ENCODE measurements at places on chromosomes 6 and 20.

- H3K27me3 ChIP-seq = no peaks in the 10 kb centered on the region
- no peak overlapping the region for H3K4me3 ChIP-seq
- no peak overlapping the region for H3K27ac ChIP-seq
- no peak for DNase-seq
- no peaks in the 10 kb centered on the region for H3K36me3 ChIP-seq
Observed at GRCh38 chr6:104226790-104227446, 632.8 kb downstream of the HACE1 start.

- H3K27me3 ChIP-seq = peaks cover 10% of the 10 kb centered on the region
- no peak for DNase-seq
- H3K36me3 ChIP-seq = no peaks in the 10 kb centered on the region
- H3K27ac ChIP-seq = no peak overlapping the region
- no peak overlapping the region for H3K4me3 ChIP-seq
- no peaks in the 10 kb centered on the region for H3K4me1 ChIP-seq
Observed at GRCh38 chr6:34102099-34102656, 43.7 kb downstream of the GRM4 start.

DNA sequence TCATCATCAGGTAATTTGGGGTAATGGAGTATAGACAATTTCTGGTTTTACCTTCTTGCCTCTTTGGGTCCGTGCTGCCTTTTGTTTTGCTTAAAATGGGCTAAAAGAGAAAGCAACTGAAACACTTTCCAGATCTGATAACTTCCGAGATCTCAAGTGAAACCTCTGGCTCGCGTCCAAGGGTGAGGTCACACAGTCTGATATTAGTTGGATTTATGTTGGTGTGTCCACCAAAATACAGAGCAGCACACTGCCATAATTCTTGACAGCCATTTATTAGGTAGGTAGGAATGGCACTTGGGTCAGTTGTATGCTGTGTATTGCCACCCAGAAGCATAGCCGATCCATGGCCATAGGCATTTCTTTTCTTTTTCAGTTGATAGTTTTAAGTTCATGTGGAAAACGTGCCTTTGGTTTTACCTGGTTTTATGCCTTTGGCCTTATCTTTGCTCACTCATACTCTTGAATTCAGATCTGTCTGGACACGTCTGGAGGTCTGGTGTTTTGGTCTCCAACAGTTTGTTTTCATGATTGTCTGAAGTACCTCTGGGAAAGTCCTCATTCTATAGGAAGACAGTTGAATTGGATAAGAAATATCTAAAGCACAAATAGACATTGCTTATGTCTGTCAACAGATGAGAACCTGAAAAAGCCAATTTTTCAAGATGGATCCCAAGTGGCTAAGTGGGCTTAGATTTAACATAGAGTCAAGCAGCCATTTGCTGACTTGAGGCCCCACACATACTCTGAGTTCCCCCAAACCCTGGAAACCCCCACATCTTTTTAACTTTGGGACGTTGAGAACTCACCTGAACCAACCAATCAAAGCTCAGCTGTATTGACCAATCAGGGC is 320.8 kb downstream of the SOX4 start:
- H3K36me3 ChIP-seq = peaks cover 15% of the 10 kb centered on the region
- no peaks in the 10 kb centered on the region for H3K27me3 ChIP-seq
- DNase-seq = peak; percentile 27
- H3K4me3 ChIP-seq = no peak overlapping the region
- peak overlapping the region; percentile 48 for H3K27ac ChIP-seq

DNA sequence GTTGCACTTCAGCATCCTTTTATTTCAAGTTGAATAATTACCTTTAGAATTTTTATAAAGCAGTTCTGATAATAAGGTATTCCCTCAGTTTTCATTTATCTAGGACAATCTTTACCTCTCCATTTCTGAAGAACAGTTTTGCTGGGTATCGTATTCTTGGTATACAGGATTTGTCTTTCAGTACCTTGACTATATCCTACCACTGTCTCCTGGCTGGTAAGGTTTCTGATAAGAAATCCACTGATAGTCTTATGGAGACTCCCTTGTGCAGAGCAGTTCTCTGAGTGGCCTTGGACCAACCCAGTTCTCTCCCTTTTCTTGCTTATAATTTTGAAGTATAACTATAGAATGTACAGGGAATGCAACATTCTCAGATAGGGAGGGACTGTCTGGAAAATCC is 51.3 kb upstream of the SAMD3 start:
- no peaks in the 10 kb centered on the region for H3K4me1 ChIP-seq
- H3K4me3 ChIP-seq = no peak overlapping the region
- H3K36me3 ChIP-seq = no peaks in the 10 kb centered on the region

DNA sequence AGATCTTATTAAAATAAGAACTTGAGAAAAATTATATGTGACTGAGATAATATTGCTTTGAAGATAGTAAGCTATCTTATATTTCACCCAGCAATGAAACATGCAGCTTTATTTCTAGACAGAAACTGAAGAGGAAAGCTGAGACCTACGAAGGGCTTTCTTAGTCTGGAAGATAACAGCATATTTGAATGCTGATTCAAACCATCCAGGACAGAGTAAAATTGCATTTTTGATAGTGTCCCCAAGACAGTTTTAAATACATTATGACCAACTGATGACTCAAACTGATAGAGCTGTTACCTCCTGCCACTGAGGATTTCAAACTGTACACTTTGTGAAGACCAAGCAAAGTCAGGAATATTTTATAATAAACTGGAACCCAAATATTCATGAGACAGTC is 409.6 kb downstream of the GRIK2 start:
- H3K36me3 ChIP-seq = no peaks in the 10 kb centered on the region
- H3K27ac ChIP-seq = no peak overlapping the region
- no peaks in the 10 kb centered on the region for H3K4me1 ChIP-seq
- H3K27me3 ChIP-seq = no peaks in the 10 kb centered on the region

DNA sequence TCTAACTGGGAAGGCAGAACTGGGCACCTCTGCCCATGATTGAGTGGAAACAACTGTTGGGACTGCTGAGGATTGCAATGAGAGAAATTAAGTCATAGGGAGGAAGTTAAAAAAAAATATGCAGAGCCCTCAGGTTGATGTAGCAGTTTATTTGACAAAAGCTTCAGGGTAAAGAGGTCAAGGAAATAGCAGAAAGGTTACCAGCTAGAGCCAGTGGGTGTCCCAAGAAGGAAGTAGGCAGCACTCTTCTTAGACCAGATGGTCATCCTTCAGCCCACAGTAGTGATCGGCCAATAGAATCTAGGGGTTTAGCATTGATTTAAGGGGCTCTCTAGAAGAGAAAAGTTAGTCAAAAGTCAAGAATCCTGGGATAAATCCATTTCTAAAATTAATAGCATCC is 21.7 kb upstream of the WFDC10A start:
- H3K27ac ChIP-seq = no peak overlapping the region
- peaks cover 4% of the 10 kb centered on the region for H3K27me3 ChIP-seq
- H3K36me3 ChIP-seq = no peaks in the 10 kb centered on the region
- H3K4me3 ChIP-seq = no peak overlapping the region

GRCh38 chr20:61683721-61684120 is 382.0 kb downstream of the TAF4 start:
- no peaks in the 10 kb centered on the region for H3K4me1 ChIP-seq
- no peak for DNase-seq
- H3K4me3 ChIP-seq = no peak overlapping the region
- no peaks in the 10 kb centered on the region for H3K36me3 ChIP-seq
- peaks cover 5% of the 10 kb centered on the region for H3K27me3 ChIP-seq

DNA sequence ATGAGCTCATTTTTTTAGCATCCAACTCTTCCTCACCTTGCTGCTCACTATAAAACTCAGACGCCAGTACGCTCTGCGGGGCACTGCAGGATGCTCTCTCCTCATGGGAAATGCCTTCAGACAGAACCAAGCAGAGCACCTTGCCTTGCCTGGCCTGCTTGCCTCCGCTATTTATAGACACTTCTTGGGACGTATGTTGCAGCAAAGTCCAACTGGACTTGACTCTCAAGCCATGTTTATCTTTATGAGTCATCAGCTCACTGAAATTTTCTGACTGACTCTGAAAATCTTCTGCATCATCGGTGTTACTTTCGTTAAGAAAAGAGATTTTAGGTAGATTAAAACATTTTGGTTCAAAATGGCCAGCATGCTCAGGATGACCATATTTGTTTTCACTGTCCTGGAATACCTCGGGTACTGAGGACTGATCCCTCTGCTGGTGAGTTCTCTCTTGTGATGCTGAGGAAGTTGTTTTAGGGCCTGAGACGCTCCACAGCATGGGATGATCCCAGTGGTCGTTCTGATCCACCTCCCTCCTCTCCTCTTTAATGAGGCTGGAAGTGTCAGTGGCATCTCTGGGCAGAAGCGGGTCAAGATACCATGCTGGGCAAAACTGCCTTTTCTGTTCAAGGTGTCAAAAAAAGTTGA is 204.5 kb downstream of the KIF16B start:
- no peak overlapping the region for H3K4me3 ChIP-seq
- no peak for DNase-seq
- H3K27ac ChIP-seq = no peak overlapping the region
- no peaks in the 10 kb centered on the region for H3K4me1 ChIP-seq
- no peaks in the 10 kb centered on the region for H3K27me3 ChIP-seq
- H3K36me3 ChIP-seq = no peaks in the 10 kb centered on the region

GRCh38 chr20:57437672-57438330 is 46.6 kb downstream of the RBM38 start:
- no peak for DNase-seq
- H3K36me3 ChIP-seq = no peaks in the 10 kb centered on the region
- peaks cover 8% of the 10 kb centered on the region for H3K4me1 ChIP-seq
- H3K27ac ChIP-seq = no peak overlapping the region
- H3K27me3 ChIP-seq = peaks cover 25% of the 10 kb centered on the region

DNA sequence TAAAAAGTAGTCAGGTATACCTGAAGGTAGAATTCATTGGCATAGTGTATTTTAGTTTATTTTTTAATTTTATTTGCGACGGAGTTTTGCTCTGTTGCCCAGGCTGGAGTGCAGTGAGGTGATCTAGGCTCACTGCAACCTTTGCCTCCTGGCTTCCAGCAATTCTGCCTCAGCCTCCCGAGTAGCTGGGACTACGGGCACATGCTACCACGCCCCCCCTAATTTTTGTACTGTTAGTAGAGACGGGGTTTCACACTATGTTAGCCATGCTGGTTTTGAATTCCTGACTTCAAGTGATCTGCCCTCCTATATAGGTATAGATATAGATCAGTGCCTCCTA is 102.8 kb upstream of the PRSS16 start:
- H3K36me3 ChIP-seq = no peaks in the 10 kb centered on the region
- H3K4me3 ChIP-seq = peak overlapping the region; percentile 64
- peak overlapping the region; percentile 99 for H3K27ac ChIP-seq
- H3K27me3 ChIP-seq = no peaks in the 10 kb centered on the region
- H3K4me1 ChIP-seq = peaks cover 66% of the 10 kb centered on the region

DNA sequence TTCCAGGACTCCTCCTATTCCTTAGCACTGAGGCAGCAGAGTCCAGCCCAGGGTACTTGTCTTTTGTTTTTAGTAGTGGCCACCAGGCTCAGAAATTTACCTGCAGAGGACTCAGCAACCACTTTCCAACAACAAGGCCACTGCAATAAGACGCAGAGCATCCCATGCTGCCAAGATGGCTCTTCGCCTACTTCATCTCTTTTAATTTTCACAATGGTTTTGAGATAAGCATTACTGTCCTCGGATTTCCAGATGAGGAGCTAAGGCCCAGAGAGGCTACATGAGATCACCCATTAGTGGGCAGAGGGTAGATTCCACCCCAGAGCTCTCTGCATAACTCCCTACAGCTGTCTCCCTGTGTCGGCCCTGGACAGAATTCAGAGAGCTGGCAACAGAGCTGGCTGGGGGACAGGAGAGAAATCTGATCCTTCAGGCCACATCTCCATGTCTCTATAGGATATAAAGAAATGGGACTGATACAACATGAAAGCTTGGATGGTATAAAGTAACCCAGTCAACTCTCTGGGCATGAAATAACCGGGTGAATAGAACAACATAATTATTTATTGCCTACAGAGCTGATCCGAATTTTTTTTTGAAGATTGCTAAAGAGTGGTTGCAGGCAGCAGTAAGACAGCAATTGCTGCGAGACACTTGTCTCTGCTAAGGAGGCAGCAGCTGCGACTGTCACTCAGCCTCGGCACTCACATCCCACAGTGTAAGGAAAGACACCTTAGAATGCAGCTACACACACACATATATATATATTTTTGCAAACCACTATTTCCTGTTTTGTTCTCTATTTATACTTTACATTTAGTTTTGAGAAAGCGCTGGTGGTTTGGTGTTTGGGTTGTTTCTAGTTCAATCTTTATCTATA is 37.2 kb downstream of the SCML4 start:
- H3K27me3 ChIP-seq = peaks cover 16% of the 10 kb centered on the region
- DNase-seq = peak; percentile 50
- H3K27ac ChIP-seq = no peak overlapping the region
- peaks cover 30% of the 10 kb centered on the region for H3K4me1 ChIP-seq
- no peaks in the 10 kb centered on the region for H3K36me3 ChIP-seq

DNA sequence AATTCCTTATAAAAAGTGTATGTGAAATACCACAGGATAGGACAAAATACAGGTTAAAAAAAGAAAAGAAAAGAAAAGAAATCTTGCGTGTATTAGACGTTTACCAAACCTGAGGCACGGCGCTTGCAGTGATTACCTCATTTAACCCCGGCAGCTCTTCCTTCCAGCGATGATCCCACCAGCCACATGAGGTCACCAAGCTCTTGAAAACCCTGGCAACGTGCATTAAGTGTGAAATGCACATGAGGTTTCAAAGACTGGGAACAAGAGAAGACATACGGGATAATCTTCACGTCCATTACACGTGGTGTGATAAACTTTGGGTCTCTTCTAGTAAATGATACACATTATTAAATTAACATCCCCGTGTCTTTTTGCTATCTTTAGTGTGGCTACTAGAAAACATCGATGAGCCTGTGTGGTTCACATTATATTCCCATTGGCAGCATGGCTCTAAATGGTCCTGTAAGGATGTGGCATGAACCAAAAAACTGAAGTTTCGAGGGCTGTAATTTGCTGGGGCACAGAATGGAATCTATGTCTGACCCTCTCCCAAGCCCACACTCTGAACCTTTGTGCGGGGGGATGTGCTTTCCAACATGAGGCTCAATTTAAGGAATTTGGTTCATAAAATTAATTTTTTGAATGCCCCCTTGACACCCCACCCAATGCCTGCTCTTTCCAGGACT is 59.2 kb upstream of the THBS2 start:
- no peaks in the 10 kb centered on the region for H3K27me3 ChIP-seq
- no peak for DNase-seq
- H3K4me1 ChIP-seq = no peaks in the 10 kb centered on the region
- no peak overlapping the region for H3K4me3 ChIP-seq
- H3K27ac ChIP-seq = no peak overlapping the region

- no peak overlapping the region for H3K4me3 ChIP-seq
- DNase-seq = no peak
- H3K4me1 ChIP-seq = peaks cover 27% of the 10 kb centered on the region
- H3K27ac ChIP-seq = no peak overlapping the region
Observed at GRCh38 chr20:4067600-4068261, 52.4 kb upstream of the RNF24 start.

GRCh38 chr6:100105919-100106529 is 112.0 kb upstream of the MCHR2 start:
- H3K36me3 ChIP-seq = no peaks in the 10 kb centered on the region
- H3K27me3 ChIP-seq = no peaks in the 10 kb centered on the region
- H3K4me3 ChIP-seq = no peak overlapping the region
- H3K4me1 ChIP-seq = peaks cover 10% of the 10 kb centered on the region
- H3K27ac ChIP-seq = no peak overlapping the region

- H3K4me3 ChIP-seq = no peak overlapping the region
- no peaks in the 10 kb centered on the region for H3K27me3 ChIP-seq
- no peak overlapping the region for H3K27ac ChIP-seq
- DNase-seq = no peak
Observed at GRCh38 chr6:156131221-156131903, 645.8 kb upstream of the ARID1B start.

GRCh38 chr20:57167971-57168701 is 98.3 kb downstream of the BMP7 start:
- no peak overlapping the region for H3K4me3 ChIP-seq
- H3K4me1 ChIP-seq = no peaks in the 10 kb centered on the region
- no peaks in the 10 kb centered on the region for H3K36me3 ChIP-seq

- DNase-seq = no peak
- H3K36me3 ChIP-seq = peaks cover 91% of the 10 kb centered on the region
- H3K4me1 ChIP-seq = no peaks in the 10 kb centered on the region
- H3K27ac ChIP-seq = no peak overlapping the region
Observed at GRCh38 chr6:17665132-17665531, 41.6 kb downstream of the NUP153 start.

Measured in DND-41 (cell line).